ENCODE measurements at places on chromosomes 6 and 20.
A peak's percentile ranks its signal among the peaks of the same experiment; 100 is the strongest.

DNA sequence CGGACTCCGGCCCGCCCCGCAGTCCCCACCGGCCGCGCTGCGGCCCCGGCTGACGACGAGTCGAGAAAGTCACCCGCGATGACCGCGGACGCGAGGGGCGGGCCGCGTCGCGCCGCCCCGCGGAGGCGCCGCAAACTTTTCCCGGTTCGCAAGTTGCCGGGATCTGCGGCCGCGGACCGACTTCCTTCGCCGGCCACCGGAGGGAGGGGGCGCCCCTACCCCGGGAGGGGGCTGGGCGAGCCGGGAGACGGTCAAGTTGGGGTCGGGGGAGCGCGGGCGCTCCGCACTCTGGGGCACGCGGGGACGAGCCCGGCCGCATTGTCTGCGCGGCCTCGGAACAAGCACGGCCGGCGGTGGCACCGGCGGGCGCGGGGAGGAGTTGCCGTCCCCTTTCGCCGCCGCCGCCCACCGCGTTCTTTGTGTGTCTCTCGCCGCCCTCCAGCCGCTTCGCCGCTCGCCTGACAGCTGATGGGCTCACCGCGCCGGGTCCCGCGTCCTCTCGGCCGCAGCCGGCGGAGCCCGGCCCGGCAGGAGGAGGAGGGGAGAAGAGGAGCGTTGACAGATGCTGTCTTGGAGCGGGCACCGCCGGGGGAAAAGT is 131.6 kb downstream of the OGFRL1 start:
- peak; percentile 65 for DNase-seq

- no peak for DNase-seq
Measured at GRCh38 chr6:39999006-39999867, 65.0 kb upstream of the MOCS1 start.

DNA sequence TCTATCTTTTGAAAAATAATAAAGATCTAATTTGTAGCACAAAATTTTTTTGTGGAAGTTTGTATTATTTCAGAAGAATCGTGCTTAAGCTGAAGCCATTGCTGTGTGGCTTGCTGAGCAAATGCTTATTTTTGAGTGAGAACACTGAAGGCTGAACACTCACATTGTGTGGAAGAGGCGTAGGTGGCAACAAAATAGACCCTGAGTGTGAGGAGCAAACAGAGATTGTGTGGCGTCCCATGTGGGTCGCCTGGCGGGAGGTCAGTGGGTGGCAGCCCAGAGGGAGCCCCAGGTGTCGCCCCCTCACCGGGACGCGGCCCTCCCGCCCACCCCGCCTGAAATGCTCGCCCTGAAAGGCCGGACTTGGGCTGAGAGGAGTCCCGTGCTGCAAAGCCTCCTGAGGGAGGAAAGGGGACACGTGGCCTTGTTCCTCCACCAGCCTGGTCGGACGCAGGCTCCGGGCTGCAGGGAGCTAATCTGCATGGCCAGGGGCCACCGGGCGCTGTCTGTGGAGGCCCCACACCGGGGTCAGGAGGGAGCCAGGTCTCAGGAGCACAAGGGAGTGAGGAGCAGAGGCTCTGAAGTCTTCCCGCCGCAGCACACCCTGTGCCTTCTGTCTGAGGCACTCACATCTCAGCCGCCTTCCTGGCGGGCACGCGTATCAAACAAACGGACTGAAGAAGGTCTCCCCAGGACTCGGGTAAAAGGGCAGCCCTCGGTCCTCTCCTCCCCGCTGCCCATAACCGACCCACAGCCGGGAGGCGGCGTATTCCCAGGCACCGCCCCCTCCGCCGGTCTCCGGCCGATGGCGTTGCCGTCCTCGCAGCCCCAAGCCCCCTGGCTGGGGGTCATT is 15.9 kb downstream of the DDO start:
- no peak for DNase-seq

GRCh38 chr6:6131492-6132109 is 124.9 kb upstream of the NRN1 start:
- peak; percentile 24 for DNase-seq

- DNase-seq, result no peak
Measured at GRCh38 chr6:152836523-152836922, 85.9 kb downstream of the VIP start.

DNA sequence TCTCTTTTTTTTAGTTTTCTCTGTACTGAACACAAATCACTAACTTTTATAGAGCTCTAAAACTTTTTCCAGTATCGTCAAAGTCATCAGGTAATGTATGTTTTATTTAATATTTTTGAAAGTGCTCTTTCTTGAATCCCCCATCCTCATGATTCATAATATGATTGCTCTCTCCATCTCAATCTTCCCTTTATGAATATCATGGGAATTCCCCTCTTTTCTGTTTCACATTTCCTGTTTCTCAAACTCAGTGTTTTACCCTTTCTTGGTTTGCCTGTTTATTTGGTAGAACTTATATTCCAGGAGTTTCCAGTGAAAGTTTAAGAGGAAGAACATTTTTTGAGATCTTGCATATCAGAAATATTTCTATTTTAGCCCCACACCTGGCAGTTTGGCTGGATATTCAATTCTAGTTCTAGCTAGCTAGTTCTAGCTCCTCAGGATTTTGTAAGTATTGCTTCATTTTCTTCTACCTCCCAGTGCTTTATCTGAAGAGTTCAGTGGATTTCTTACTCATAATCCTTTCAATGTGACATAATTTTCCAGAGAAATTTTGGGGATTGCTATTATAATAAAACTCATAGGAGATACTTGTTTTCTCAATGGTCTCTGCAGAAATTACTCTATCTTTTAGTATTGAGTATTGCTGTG is 6.1 kb upstream of the C6orf58 start:
- DNase-seq, result no peak

DNA sequence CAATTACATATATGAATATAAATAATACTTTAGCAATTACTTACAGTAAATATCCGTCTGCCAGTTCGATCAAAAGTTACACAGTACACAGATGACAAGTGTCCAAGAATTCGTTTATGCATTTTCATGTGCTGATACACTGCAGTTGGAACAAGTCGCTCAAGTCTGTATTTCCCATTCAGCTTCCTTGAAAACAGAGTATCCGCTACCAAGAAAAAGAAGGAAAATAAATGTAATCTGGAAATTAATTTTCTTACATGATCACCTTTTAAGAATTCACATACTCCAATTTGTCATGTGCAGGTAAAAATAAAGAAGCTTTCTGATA is 35.3 kb downstream of the PHIP start:
- DNase-seq, result no peak

DNA sequence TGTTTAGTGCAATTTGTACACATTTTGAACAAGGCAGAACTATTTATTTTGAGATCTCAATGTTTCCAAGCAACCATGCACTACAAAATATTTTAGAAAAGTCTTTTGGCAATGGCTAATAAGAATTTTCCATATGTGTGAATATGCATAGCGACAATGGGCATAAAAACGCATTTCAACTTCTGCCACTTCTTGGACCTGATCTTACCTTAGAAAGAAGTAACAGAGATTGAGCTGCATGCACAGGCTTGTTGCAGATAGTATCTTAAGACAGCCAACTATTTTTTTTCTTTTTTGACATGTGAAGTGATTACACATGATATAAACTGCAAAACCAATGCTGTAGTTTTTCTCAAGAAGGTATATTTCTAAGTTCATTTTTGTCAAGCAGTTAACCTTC is 210.4 kb upstream of the PHACTR1 start:
- no peak for DNase-seq

GRCh38 chr20:42779216-42779615 is 410.5 kb downstream of the PTPRT start:
- no peak for DNase-seq

- no peak for DNase-seq
Measured at GRCh38 chr6:74073999-74074398, 378.0 kb downstream of the CD109 start.

- no peak for DNase-seq
Measured at GRCh38 chr6:128005009-128005408, 104.2 kb upstream of the THEMIS start.

DNA sequence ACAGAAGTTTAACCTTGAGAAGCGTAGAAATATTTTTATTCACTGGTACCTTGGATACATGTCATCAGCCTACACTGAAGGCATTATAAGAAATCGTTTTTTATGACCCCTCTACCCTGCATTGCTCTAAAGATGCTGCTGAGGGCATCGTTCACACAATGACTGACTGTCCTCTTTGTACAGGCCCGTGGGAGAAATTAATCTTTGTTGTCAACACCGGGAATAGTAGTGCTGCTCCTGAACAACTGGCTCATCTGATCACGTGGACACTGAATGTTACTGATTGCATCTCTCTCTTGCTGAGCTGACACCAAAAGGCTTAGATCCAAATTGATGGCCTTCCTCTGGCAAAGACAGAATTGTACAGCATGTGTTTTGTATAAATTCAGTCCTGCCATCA is 157.1 kb upstream of the SMLR1 start:
- DNase-seq, result no peak

- DNase-seq, result no peak
Measured at GRCh38 chr6:73200735-73201134, 24.6 kb downstream of the KHDC1L start.

DNA sequence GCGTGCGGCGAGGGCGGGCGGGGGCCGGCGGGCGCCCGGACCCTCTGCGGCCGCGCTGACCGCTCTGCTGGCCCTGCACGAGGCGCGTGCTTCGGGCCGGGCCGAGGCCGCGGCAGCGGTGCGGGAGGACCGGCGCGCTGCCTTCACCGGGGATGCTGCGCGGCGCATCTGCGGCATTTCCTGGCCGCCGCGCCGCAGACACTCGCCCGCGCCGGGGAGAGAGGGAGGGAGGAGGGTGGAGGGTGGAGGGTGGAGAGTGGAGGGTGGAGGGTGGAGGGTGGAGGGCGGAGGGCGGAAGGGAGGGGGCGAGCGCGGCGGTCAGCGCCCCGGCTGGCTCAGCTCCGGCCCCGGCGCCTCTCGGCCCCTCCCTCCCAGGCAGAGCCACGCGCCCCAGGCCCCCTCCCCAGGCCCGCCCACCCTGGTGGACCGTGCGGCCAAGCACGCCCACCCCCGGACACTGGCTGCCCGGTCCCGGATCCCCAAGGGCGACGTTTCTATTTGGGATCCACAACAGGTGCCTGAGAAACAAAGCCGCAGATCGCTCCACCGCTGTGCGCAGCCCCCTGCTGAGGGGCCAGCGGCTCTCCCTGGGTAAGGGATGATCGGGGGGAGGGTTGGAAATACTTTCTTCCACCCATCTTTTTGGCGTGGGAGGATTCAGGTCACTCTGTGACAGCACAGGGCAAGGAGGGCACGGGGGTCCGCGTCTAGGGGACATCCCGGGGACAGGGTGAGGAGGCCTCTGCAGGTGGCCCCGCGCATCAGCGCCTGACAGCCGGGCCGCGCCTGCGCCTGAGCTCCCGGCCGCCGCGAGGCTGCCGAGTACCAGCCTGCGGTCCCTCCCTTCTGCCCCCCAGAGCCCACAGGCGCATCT is 111.2 kb upstream of the BEND6 start:
- DNase-seq, result peak; percentile 84

- no peak for DNase-seq
Measured at GRCh38 chr6:31357886-31358285, 907 bp upstream of the HLA-B start.

GRCh38 chr6:11007715-11008608 is 36.1 kb downstream of the ELOVL2 start:
- no peak for DNase-seq

DNA sequence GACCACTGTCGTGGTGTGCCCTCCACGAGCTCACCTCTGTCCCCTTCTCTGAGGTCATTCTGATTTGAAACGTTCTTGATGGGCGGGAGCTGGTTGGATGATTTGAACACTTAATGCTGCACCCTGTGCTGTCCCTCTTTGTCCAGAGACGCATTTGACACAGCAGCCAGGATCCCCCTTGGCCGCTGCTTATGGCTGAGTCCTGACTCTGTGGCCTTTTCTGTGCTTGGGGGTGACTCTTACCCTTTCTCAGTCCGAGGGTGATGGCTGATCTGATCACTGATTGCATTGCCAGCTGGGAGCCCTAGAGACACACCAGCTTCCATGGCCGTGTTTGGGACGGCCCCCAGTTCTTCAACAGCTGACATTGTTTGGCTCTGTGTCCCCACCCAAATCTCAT is 43.5 kb upstream of the FRMD1 start:
- no peak for DNase-seq

DNA sequence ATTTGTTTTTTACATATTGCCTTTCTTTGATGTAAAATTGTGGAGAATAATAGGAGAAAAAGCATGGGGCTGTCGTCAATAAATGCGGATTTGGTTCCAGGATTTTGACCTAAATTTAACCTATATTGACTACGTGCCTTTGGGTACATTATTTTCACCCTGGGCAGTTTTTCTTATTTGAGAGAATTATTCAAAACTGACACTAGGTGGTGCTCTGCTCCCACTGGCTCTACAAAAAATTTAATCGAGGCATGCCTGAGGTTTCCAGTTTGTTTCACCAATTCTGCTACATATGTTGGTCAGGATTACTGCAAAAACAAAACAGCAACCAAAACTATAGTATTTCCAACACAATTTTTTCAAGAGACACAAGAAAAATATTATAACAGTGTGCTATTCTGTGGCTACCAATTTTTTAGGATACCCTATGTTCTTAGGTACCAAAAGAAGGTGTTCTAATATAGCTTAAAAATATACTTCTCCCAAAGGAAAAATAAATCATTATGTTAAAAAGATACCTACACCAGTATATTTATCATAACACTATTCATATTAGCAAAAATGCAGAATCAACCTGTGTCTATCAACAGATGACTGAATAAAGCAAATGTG is 48.6 kb upstream of the FABP7 start:
- DNase-seq, result peak; percentile 45

- peak; percentile 54 for DNase-seq
Measured at GRCh38 chr6:15400572-15401004, 154.7 kb downstream of the JARID2 start.

DNA sequence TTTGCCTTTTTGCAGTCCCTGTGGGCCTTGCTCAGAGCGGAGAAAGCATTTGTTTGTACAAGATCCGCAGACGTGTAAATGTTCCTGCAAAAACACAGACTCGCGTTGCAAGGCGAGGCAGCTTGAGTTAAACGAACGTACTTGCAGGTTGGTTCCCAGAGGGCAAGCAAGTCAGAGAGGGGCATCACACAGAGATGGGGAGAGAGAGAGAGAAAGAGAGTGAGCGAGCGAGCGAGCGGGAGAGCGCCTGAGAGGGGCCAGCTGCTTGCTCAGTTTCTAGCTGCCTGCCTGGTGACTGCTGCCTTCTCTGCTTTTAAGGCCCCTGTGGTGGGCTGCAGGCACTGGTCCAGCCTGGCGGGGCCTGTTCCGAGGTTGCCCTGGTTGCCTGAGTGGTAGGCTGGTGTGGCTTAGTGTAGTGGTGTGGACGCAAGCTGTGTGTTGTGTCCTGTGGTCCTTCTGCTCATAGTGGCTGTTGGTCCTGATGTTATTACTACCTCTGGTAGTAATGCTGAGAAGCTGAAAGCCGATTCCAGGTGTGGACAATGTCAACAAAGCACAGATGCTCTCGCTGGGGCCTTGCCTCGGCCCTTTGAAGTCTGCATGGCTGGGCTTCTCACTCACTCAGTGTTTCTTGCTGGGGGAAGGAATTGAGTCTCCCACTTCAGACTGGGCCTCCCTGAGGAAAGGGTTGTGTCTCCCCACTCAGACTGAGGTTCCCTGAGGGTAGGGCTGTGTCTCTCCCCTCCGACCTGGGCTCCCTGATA is 12.1 kb downstream of the VEGFA start:
- DNase-seq, result no peak

- DNase-seq, result no peak
Measured at GRCh38 chr6:38805692-38806091, 90.6 kb downstream of the DNAH8 start.

- DNase-seq, result no peak
Measured at GRCh38 chr20:63956664-63957003, 418 bp upstream of the UCKL1 start.
